ENCODE measurements at places on chromosomes 11 and 22. TPM values are rescaled to one million over a fixed set of nuclear protein-coding genes. Genes with fewer than 3 reads are reported as not detected.

GRCh38 chr22:36781656-36782627 lies 6.0 kb upstream of the IFT27 start:
- DNase-seq = peak; percentile 86

- no peak for DNase-seq
These were observed 2.8 kb downstream of the PDXP start for GRCh38 chr22:37661160-37661924.

- DNase-seq = no peak
These were observed 23.3 kb downstream of the SCUBE1 start for GRCh38 chr22:43319661-43320486.

DNA sequence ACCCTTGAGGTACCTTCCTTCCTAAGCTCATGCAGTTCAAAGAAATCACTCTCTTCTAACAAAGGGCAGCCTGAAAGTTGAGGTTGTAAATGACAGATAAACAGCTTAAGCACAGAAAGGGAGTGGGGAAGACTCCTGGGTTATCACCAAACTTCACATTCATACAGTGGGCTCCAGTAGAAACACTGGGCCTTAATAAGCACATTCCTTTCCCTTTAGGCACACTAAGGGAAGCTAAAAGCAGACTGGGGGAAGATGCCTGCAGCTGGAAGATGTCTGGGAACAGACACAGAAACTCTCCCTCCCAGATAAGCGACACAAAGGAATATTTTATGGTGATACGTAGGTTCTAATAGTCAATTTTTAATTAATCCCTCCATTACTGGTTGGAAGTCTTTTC lies 350.3 kb upstream of the MPPED2 start:
- no peak for DNase-seq

DNA sequence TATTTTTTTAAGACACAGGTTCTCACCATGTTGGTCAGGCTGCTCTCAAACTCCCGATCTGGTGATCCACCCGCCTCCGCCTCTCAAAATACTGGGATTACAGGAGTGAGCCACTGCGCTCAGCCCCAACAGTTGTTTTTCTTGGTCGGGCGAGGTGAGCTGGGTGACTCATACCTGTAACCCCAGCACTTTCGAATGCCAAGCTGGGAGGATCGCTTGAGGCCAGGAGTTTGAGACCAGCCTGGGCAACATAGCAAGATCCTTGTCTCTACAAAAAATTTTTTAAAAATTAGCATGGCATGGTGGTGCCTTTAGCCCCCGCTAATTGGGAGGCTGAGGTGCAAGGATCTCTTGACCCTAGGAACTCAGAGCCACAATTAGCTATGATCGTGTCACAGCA lies 7.0 kb upstream of the NF2 start:
- no peak for DNase-seq

DNA sequence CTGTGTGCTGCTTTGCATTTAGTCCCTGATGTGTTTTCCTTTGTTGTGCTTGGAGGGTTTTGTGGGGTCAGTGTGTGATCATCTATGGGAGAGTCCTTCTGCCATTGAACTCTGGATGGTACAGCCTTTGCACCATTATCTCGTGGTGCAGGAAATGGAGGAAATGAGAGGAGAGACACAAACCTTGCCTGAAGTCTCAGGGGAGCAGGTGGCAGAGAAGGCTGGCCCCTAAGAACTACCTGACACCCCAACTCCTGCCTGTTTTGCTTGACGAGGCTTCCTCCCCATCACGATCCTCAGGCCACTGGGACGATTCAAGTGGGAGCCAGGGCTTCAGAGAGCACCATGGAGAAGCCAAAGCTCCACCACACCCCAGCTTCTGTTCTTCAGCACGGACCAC lies 1316.4 kb downstream of the TBC1D22A start:
- no peak for DNase-seq

DNA sequence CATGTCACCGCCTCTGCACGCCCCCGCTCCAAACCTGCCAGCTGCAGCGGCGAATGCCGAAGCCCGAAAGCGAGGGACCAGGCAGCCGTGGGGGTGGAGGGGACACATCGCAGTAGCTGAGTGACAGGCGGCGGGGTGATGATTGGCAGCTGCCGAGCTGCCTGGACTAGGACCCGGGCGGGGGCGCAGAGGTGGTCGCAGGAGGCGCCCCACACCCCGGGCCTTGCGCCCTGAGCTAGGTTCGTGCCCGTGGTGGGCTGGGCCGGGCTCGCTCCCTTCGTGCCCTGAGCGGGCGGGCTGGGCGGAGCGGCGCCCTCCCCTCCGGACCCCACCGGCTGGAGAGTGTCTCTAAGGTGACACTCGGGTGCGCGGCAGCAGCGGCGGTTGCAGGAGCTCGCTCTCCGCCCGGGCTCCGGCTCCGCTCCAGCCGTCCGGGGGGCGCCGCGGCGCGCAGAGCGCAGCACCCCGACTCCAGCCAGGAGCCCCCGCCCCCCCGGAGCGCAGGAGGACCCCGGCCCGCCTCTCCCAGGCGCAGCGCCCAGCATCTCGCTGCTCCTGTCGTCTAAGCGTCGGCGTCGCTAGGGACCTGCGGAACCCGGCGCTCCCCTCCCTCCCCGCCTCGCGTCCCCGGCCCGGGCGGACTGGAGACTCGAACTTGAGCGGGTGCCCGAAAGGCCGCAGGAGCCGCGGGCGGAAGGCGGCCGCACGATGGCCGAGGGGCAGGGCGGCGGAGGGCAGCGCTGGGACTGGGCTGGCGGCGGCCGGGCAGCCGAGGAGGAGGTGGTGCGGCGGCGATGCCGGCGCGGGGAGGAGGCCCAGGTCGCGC lies 14.5 kb upstream of the DGKZ start:
- no peak for DNase-seq

DNA sequence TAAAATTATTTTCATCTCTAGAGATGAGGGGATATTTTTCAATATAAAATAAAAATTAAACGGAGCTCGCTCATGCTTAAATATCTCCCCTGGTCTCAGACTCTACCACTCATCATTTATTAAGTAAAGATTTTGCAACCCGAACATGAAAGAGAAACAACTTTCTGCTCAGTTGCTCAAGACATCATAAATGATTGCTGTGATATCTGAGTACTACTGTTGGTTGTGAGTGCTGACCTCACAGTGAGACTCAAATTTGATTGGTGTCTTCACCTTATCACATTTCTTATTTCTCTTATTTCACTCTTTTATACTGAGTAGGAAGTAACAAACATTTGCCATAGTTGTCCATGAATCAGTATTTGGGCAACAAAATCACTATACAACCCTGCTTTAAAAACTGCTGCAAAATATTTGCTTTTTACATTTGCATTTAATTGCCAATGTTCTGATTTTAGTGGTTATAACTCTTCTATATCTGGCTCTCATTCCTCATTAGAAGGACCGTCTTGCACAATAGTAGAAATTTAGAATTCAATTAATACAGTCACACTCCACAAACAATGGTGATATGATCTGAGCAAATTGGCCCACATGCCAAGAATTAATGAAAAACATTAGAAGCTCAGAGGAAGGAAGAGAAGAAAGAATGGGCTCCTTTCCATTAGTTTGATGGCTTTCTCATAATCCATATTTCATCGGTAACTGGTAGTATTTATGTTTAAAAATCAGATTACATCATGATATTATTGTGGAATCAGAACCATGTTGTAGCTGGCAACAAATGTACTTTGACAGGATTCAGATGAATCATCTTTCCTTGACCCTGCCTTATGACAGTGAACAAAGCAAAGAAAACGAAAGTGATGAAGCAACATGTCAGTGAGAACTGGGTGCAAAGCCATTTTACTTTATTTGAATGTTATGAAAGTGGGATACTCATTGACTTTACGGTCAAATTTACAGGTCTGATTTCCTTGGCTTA lies 973.6 kb upstream of the TENM4 start:
- DNase-seq = no peak

GRCh38 chr11:128374026-128374425 lies 213.3 kb downstream of the ETS1 start:
- no peak for DNase-seq

GRCh38 chr11:68996376-68997123 lies 15.8 kb upstream of the MRGPRD start:
- peak; percentile 53 for DNase-seq

GRCh38 chr11:111944651-111945051 lies 7.5 kb downstream of the DIXDC1 start:
- DNase-seq = no peak

GRCh38 chr11:95011376-95011775 lies 13.7 kb upstream of the KDM4E start:
- no peak for DNase-seq

- no peak for DNase-seq
These were observed 58.4 kb downstream of the DGCR2 start for GRCh38 chr22:19063581-19064353.

- no peak for DNase-seq
These were observed 18.1 kb downstream of the MMP10 start for GRCh38 chr11:102762361-102762767.

DNA sequence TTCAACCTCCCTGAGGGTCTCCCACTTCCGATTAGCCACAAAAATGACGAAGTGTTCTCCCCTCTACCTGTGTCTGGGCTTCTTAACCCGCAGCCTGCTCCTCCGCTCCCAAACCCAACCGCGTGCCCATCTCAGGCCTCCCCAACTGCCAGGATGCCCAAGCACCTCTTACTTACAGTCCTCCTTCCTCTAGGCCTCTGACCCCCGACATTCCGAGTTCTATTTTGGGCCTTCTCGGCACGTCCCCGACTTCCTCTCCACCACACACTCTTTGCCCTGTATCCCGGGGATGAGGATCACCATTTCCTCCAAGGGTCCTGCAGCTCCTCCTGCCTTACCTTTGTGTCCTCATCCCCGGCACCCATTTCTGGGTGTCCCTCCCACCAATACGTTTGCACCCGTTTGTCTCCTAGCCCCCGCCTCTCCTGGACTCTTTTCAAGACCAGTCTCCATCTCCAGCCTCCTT lies 388 bp upstream of the MUS81 start:
- DNase-seq = no peak

DNA sequence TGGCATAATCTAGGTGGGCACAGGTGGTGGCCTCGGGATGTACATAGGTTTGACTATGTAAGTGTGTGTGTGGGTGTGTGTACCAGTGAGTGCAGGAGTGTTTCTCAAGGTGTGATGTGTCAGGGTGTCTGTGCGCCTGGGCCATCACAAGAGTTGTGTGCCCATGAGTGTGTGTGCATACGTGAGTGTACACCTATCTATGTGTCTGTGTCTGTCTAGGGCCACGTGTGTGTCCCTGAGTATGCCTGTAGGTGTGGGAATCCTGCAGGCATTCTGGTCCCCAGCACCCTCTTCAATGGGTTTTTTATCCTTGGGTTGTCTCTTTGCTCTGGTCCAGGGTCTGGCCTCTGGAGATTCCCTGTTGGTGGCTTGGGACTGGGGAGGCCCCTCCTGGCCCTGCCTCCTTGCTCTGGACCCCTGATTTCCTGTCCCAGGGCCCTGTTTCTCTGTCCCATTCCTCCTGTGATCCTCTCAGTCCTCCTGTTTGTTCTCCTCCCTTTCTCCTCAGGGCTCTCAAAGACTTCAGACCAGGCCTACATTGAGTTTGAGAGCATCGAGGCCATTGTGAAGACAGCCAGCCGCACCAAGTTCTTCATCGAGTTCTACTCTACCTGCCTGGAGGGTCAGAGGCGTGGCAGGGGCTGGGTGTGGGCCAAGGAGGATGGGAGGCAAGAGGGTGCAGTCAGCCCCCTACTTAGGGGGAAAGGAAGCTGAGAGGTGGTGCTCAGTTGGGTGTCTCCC lies 9.4 kb downstream of the INPPL1 start:
- DNase-seq = no peak

GRCh38 chr11:62688491-62688890 lies 839 bp downstream of the LRRN4CL start:
- no peak for DNase-seq

GRCh38 chr11:130485983-130486382 lies 37.5 kb downstream of the ADAMTS15 start:
- no peak for DNase-seq

DNA sequence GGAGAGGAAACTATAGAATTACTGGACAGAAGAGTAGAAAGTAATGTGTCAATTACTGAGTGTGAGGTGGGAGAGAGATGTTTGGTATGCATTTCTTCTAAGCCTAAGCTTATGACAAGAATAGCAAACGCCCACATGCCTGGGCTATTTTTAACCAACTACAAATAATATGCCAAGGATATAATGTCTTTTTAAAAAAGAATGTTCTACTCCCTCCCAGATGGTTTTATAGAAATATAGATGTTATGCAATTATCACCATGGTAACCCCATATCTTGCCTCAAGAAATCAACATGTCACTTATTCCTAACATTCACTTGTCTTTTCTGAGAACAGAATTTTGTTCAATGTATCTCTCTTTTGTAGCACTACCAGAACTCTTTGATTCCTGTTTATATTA lies 996.7 kb upstream of the CHORDC1 start:
- no peak for DNase-seq

GRCh38 chr22:45845076-45845487 lies 131.9 kb downstream of the WNT7B start:
- no peak for DNase-seq

GRCh38 chr11:122933416-122933815 lies 48.2 kb downstream of the BSX start:
- DNase-seq = no peak

DNA sequence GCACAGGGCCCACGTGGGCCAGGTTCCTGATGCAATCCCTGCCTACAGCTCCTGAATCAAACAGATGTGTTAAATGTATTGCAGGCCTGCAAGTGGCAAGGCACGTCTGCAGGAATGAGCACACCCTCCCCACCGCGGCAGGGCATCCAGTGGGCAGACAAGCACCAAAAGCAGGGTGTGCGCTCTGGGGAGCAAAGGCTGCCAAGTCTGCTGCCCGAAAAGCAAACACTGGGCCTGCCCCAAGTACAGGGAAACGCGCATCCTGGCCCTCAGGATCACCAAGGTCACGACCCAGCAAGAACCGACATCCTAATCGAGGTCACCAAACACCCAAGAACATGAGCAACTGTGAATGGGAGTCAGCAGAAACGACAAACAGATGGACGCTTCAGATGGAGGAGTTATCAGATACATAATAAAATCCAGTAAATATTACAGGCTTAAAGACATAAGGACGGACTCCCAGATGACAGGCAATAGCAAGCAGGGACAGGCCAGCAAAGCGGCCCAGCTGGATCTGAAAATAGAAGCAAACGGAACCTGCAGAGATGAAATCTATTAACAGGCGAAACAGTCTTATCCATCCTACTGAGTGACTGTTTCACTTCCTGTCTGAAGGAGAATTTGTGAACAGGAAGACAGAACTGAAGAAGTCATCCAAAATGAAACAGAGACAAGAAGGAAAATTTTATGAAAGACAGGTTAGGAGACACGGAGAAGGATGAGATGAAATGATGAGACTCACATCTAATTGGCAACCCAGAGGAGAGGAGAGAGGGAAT lies 26.7 kb downstream of the CARS1 start:
- no peak for DNase-seq

- no peak for DNase-seq
These were observed 6.6 kb upstream of the FLI1 start for GRCh38 chr11:128687321-128687720.

GRCh38 chr11:27064086-27064485 lies 23.5 kb downstream of the BBOX1 start:
- no peak for DNase-seq

GRCh38 chr11:12077535-12078280 lies 32.7 kb upstream of the MICAL2 start:
- no peak for DNase-seq

ROBO4 gene
- 34.4 TPM for total RNA-seq

TOMM22 gene
- total RNA-seq = 35.3 TPM

TRIM6 gene
- 3.3 TPM for total RNA-seq

HEPN1 gene
- not detected for total RNA-seq

PDGFB gene
- total RNA-seq = 24.2 TPM

OR2AT4 gene
- total RNA-seq = 2.0 TPM

NAALAD2 gene
- total RNA-seq = 12.5 TPM

F2 gene
- not detected for total RNA-seq

PAMR1 gene
- total RNA-seq = 15.6 TPM

SLC25A18 gene
- total RNA-seq = 0.53 TPM

C1QTNF4 gene
- total RNA-seq = 5.0 TPM

GP1BB gene
- total RNA-seq = 4.1 TPM

PHF5A gene
- 26.9 TPM for total RNA-seq

Data from sciatic nerve (tissue), 2 donors.